Upper lobe of left lung (tissue), 6 donors: ENCODE measurements at places on chromosomes 5 and 9. TPM values are rescaled to one million over a fixed set of nuclear protein-coding genes. Genes with fewer than 3 reads are reported as not detected.

DNA sequence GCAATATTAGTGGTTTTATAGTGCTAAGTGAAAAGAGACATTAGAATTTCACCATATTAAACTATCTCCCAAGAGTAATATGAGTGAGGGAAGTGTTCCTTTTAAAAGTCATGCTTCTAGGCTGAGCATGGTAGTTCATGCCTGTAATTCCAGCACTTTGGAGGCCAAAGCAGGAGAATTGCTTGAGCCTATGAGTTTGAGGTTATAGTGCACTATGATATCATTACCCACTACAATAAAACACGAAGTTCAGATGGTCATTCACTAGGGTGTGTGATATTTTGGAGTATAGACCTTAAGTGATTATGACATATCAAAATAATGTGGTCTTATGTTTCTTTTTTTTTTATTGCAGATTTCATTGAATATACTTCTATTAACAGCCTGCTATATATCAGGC, 6.7 kb downstream of the KIF2A start:
- H3K36me3 ChIP-seq = no peaks in the 10 kb centered on the region
- no peak for DNase-seq
- H3K27ac ChIP-seq = no peak overlapping the region
- no peaks in the 10 kb centered on the region for H3K27me3 ChIP-seq
- H3K4me3 ChIP-seq = no peak overlapping the region
- H3K4me1 ChIP-seq = peaks cover 8% of the 10 kb centered on the region

- no peaks in the 10 kb centered on the region for H3K4me1 ChIP-seq
Measured at GRCh38 chr5:149015561-149015960, 47.3 kb downstream of the SH3TC2 start.

DNA sequence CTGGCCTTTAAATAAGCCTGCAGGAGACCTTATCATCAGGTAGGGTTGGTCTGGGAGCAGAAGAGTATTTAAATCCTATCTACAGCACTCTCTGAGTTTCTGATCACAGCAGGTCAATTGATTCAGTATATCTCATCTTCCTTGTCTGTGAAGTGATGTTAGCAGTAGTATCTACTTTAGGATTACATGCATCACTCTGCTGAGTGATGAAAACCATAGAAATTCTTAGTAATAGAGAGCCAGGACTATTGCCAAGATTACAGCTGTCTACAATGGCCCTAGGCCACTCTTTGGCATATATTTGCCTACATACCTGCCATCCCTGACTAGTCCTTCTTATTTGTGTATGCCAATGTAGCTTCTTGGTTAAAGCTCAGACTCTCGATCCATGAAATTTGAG, 183.8 kb downstream of the ASTN2 start:
- no peak overlapping the region for H3K4me3 ChIP-seq
- H3K27me3 ChIP-seq = no peaks in the 10 kb centered on the region
- H3K36me3 ChIP-seq = no peaks in the 10 kb centered on the region

DNA sequence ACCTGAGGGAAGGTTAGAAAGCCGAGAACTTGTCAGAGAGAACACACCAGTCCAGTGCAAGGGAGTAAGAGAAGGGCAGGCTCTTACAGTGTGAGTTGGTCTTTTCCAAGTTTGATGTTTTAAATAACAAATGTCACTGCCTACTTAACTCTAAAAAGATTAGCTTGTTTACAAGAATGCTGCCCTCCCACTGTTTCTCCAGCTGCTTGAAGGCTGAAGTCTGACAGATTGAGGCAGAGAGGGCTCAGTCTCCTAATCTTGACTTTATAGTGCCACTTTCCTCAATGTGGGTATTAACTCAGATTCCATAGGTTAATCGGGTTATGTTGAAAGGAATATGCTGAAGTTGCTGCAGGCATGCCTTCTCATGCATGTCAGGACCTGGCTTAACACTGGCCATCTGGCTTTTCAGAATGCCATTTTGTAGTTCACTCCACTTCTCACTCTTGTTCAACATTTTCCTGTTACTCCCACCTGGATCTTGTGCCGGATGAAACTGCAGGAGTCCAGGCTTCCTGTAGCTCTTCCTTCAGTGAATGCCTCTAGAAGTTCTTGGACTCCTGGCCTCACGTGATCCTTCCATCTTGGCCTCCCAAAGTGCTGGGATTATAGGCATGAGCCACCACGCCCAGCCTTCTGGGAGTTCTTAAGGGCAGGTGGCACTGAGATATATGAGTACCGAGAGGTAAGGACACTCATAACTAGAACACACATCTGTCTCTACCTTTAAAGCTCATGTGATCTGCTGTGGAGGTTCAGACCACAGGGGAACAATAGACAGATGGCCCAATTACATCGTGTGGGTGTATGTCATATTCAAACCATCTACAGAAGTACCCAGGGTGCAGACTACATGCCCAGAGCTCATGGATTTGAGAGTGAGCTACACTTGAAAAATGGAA, 249.7 kb downstream of the ARHGAP26 start:
- no peak overlapping the region for H3K27ac ChIP-seq
- no peak overlapping the region for H3K4me3 ChIP-seq
- no peaks in the 10 kb centered on the region for H3K36me3 ChIP-seq

GRCh38 chr5:115842089-115842935, 577 bp downstream of the AP3S1 start:
- peak; percentile 30 for DNase-seq
- H3K27me3 ChIP-seq = no peaks in the 10 kb centered on the region
- peak overlapping the region; percentile 84 for H3K27ac ChIP-seq

- no peak overlapping the region for H3K4me3 ChIP-seq
- DNase-seq = no peak
- H3K4me1 ChIP-seq = peaks cover 61% of the 10 kb centered on the region
- no peak overlapping the region for H3K27ac ChIP-seq
- H3K36me3 ChIP-seq = no peaks in the 10 kb centered on the region
Measured at GRCh38 chr9:125183054-125183453, 6.5 kb downstream of the PPP6C start.

The GMCL2 gene
- total RNA-seq = not detected

The LOX gene
- 48.7 TPM for total RNA-seq

The GFI1B gene
- 3.1 TPM for total RNA-seq

The TMEM232 gene
- total RNA-seq = 36.9 TPM

The SLC45A2 gene
- not detected for total RNA-seq
